NCI-H748 treated with DMSO at 0.1 percent for 48 hours (cell line): ENCODE measurements at places on chromosomes 7 and 10.

DNA sequence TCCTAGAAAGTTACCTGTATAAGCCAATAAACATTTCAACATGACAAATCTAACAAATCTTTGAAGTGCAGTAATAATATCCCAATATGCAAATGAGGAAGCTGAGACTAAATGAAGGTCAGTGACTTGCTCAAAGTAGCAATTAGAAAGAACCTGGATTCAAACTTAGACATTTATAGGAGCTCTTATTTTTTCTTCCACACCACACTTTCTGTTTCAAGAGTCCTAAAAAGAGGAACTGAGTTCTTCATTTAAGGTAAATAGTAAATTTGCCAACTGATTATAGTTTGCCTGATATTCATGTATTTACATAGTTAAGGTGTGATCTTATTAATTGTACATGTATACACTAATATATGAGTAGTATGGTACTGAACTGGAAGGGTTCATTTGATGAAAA, 44.0 kb downstream of the KLHDC10 start:
- DNase-seq = no peak

GRCh38 chr7:43112941-43113621, 634 bp downstream of the HECW1 start:
- no peak for DNase-seq

GRCh38 chr7:102008535-102009262, 191.3 kb downstream of the CUX1 start:
- no peak for DNase-seq

- no peak for DNase-seq
Measured at GRCh38 chr7:155885167-155886155, 73.2 kb upstream of the SHH start.

DNA sequence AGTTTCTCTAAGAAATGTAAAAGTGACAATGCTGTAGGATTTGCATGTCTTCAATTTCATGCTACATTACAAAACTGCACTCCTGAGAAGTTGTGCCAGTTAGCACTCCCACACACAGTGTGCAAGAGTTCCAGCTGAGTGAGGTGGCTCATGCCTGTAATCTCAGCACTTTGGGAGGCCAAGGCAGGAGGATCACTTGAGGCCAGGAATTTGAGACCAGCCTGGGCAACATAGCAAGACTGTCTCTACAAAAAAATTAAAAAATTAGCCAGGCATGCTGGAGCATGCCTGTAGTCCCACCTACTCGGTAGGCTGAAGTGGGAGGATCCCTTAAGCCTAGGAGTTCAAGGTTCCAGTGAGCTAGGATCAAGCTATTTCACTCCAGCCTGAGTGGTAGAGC, 44.6 kb downstream of the FRA10AC1 start:
- no peak for DNase-seq

- no peak for DNase-seq
Measured at GRCh38 chr10:59004392-59004791, 172.1 kb upstream of the PHYHIPL start.

DNA sequence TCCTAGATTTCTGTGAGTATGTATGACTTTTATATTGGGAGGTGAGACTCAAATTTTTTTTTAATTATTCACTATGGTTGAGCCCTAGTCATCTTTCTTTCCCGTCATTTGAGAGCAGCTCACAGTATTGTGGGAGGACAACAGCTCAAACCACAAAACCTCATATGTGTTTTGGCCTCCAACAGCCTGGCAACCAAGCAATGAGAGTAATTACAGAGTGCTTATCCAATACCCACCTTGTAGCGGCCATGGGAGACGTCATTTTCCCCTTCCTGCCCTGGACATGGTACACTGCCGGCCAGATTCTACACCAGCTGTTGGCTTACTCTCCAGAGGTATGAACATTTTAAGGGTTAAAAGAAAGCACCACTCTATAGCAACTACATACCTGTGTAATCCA, 49.1 kb downstream of the DOCK4 start:
- DNase-seq = no peak

GRCh38 chr7:94082126-94082525, 78.0 kb upstream of the BET1 start:
- no peak for DNase-seq

- DNase-seq = no peak
Measured at GRCh38 chr10:47092376-47092775, 181.1 kb downstream of the PTPN20 start.

GRCh38 chr10:18476076-18476647, 175.2 kb downstream of the NSUN6 start:
- DNase-seq = no peak

DNA sequence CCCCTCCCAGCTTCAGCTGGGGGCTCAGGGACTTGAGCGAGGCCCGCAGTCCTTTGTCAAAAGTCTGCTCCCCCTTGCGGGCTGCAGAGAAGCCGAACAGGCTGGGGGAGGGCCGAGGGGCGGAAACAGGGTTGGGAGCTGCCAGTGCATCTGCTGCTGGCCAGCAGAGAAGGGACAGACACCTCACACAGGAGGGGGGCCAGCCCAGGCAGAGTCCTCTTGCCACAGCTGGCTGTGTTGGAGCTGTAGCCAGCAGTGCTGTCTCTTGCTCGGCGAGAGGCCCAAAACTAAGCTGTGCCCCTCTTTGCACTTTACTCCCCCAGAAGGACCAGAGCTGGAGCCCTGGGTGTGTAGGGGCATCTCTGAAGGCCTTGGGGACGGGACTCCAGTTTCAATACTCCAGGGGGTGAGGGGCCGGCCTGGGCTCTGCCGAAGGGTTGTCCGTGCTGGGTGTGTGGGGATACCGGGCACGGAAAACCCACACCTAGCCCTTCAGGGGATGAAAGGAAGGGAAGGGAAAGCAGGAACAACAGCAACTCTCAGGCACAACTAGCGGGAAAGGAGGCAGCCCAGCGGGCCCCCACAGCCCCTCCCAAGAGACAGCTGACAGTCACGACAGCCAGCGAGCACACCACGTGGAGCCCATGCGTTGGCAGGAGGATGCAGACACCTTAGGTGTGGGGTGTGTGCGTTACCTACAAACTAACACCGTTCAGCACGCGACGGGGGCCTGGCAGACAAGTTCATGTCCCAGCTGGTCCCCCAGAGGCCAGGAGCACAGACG, 17.8 kb downstream of the YKT6 start:
- DNase-seq = no peak

DNA sequence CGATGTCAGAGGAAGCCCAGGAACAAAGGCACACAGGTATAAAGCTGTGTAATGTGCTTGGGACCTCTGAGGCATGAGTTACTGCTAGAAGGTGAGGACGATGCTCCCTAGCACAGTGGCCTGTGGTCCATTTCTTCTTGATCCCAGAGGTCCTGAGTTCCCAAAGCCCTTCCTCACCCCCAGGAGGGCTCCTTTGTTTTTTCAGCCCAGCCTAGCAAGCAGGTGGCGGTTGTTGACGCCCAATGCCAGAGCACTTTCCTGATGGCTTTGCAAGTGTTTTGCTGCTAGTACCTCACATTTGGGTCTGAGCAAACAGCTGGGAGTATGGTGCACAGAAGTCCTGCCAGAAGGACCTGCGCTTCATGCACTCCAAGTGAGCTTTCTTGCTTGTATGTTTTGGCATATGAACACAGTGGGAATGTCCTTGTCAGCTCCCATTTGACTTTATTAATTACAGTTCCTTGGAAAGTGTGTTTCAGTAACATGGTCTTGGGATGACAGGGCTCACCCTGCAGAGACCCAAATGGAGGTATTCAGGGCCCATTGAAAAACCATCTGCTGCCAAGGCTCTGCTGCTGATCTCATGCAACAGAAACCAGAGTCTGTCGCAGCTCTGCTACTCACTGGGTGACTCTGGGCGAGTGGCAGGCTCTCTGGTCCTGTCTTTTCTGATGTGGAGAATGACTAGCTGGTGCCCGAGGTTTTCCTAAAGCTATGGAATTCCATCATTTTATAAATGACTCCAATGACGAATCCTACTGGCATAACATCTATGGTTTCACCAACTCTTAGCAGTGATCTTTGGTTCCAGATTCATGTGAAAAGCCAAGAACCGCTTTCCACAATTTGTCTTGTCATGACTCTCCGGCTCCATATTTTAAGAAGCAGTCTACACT, 134.9 kb downstream of the ARID5B start:
- peak; percentile 23 for DNase-seq

GRCh38 chr7:113813471-113813870, 105.3 kb downstream of the PPP1R3A start:
- DNase-seq = no peak

DNA sequence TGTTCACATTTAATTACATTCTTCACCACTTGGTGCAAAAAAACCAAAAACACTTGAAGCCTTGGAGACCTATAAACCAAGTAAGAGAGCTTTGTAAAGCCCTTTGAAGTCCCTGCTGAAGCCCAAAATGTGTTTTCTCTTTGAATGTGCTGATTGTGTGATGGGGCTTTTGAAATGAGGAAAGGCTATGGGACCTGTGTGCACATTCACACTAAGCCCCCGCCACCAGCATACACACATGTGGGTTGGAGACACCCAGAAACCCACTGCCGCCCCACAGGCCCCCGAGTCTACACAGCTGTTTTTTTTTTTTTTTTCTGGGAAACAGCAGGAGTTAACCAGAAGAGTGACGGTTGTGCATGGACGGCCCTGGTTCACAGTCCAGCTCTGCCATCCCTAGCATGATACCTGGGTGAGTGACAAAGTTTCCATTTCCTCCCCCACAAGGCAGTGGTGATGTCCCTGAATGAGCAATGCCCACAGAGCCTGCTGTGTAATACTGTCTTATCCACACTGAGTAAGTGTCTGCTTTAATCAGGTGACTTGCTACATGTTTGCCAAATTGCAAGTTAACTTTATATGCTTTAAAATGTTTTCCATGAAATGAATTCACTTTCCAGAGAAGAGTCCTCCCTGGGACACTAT, 154.6 kb upstream of the GDF10 start:
- no peak for DNase-seq

- DNase-seq = no peak
Measured at GRCh38 chr7:2227699-2228098, 5.0 kb downstream of the MAD1L1 start.

DNA sequence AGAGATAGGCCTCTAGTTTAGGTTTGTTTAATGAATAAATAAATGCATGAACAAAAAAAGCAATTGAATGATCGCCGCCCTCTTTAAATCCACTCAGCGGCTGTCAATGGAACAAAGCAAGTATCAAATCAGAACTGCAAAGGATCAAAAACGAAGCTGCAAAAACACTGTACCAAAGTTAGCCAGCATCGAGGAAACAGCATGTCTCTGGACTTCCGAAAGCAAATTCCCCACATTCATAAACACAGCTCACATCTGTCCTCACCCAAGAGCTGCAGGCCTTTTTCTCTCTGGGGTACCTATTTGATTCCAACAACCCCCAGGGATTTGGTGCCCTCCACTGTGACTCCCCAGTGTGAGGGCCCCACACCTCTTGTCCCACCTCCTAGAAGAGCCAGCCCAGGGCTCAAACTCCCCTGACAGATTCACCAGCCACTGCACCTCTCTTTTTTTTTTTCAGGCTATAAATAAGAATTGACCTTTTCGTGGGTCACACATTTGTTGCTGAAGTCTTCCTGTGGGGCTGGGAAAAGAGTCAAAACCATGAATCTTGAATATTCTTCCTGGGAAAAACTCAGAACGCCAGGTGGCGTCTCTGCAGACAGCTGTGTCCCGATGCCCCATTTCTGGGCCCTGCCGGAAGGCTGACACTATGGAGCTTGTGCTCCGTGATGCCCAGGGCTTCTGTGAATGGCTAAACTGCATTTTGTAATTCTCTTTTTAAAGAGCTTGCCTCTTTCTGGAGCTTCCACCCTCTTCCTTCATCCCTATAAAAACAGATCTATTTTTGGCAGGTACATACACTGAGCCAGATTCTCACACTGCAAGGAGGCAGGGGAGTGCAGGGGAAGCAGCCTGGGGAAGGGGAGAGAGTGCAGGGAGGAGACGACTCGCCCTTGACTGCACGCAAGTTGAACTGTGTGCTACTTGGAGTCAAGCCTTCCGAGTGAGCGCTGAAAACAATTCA, 51.7 kb downstream of the HSPA12A start:
- no peak for DNase-seq

DNA sequence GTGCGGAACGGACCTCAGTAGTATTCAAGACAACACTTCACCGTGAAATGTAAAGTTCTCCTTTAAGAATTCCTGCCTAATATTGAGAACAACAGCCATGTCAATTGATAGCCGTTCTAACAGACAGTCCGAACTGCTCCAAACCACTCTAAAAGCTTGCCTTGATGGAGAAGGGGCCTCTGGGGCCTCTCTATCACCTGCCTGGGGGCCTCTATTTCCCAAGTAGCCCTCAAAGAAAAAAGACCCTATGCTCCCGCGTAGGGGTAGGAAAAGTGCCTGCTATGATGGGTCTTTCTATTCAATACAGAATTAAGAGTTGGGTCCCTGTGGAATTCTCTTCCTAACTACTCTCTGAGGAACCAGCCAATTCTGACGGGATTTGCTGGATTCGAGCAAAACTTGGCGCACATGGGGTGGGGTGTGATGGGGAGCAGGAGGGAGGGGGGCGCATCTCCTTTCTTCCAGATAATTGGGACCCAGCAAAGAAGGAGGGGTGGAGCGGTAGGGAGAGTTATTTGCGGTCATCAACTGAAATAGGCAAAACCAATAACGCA, 8.3 kb upstream of the DLX6 start:
- no peak for DNase-seq
